ENCODE measurements at places on chromosomes 5 and 9.

DNA sequence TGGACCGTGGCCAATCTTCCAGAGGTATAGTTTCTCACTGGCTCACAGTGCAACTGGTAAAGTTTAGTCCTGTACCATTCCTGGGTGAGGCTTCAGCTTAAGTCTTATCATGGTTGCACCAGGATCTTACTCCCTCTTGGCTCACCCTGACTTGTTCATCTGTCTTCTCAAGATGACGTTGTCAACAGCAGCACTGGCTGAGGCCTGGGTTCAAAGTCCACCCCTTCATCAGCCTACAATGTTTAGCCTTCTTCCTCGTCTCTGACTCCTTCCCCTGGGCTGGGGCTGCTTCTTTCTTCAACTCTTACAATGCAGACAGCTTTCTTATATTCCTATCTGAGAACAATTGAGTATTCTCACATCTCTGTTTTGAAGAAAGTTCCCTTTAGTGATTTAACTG lies 311.1 kb upstream of the CLINT1 start:
- DNase-seq, result no peak

DNA sequence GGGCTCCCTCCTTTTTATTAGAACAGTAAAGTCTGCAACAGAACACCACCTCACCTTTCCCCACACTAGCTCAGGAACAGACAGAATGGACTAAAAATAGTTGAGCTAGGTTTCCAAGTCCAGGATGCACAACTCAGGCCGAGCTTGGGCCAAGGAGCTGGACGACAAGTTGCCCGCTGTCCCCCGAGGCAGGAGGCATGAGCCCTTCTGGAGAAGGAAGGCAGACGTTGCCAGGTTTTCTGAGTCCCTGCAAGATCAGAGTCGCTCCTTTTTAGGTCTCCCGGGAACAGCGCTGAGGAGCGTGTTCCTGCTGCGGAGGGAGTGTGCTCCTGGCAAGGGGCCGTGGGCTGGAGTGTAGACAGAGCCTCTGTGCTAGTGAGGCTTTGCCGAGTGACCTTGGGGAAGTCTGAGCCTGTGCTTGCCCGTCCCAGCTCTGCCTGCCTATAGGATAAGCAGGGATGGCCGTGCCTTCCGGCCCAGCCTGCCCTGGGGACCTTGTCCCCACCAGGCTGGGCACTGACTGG lies 121.6 kb downstream of the WNK2 start:
- DNase-seq, result no peak

- DNase-seq, result no peak
These were observed 38.0 kb upstream of the LRRC14B start for GRCh38 chr5:153256-153655.

DNA sequence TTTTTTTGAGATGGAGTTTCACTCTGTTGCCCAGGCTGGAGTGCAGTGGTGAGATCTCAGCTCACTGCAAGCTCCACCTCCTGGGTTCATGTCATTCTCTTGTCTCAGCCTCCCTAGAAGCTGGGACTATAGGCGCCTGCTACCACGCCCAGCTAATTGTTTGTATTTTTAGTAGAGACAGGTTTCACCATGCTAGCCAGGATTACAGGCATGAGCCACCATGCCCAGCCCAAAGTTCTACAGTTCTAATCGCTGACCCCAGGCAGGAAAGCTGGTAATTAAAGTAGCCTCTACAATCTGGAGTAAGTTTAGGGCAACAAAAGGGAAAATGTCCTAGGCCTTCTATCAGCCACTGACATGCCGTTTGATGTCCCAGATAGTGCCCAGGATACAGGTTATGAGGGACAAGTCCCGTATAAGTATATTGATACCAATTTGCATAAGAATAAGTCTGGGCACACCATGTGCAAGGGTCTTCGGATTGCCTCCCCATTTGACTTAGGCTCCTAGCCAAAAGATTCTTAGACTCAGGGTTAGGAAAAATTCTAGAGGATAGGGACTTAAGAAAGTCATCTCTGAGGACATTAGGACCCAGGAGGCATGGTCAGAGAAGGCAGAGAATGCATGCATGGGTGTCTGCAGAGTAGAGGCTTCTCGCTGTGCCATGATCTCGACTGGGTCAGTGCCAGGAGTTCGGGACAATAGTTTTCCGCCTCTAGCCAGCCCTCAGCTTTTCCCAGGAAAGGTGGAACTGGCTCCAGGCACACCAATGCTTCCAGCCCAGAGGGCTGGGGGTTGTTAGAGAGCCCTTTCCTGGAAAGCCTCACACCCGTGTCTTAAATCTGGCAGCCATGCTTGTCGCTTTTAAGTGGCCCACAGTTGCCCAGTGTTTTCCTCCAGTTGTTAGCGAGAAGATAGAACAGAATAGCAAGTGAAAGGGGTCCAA lies 1111.1 kb downstream of the TAF11L14 start:
- peak; percentile 52 for DNase-seq

- no peak for DNase-seq
These were observed 1672.9 kb upstream of the WWC1 start for GRCh38 chr5:166618526-166618925.

GRCh38 chr9:136050266-136050700 lies 44.8 kb downstream of the NACC2 start:
- DNase-seq, result no peak

- DNase-seq, result no peak
These were observed 224.4 kb downstream of the TENT4A start for GRCh38 chr5:6937677-6938076.

GRCh38 chr9:92611621-92612285 lies 58.2 kb downstream of the IPPK start:
- no peak for DNase-seq

DNA sequence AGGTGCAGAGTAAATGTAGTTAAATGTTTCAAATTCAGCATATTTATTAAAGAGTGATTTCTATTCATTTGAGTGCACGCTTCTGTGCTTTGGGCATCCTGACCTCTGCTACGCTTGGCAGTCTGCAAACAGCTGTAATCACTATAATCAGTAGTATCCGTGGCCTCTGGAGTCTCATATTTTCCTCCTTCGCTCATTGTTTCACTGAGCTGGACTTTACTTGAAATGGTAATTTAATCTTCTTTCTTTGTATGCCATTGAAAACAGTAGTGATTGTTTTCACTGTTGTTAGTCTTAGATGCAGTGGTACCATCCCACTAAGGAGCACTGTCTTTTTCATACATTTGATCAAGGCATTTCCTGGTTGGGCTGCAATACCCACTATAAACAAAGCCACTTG lies 43.5 kb upstream of the CAVIN4 start:
- no peak for DNase-seq

All from CD8-positive, alpha-beta memory T cell (primary cell).